Stimulated activated CD4-positive, alpha-beta T cell treated with anti-CD3 and anti-CD28 coated beads, Interleukin-1b, Interleukin-23, amount 100 ng/mL, for 4 hours (primary cell): ENCODE measurements at places on chromosomes 2 and 18.

DNA sequence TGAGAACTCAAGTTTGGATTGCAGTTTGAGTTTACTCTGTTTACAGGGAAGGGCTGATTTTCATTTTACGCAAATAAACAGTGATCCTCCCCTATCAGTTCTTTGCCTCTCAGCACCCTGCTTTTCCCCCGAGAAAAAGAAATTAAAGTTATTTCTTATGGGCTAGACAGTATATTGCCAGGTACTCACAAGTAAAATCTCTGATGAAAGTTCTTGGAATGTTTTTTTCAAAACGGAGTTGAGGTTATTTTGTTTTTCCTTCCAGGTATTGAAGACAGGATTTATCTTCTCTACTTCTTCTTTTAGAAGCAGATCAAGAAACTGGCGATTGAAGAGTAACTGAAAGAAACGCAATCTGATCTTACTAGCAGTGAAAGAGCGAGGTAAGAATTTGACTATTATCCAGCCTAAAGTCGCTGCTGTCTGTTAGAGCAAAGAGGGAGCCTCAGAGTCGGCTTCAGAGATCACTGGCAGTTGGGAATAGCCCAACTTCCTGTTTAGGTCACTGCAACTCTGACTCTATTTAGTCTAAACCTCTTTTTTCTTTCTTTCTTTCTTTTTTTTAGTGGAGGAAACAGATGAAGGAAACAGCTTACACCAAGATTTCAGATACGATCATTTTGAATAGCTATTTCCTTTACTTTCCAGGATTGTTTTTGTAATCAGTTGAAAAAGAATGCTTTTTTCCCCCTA, at the start of gene TFPI:
Gene TFPI, minus strand, starts transcription at position 425 of the 693 bp plus-strand sequence. CDS start 50,667 bp downstream, outside the sequence.
- DNase-seq, result no peak

GRCh38 chr2:168748461-168748860, 54.0 kb upstream of the NOSTRIN start:
- no peak for DNase-seq

DNA sequence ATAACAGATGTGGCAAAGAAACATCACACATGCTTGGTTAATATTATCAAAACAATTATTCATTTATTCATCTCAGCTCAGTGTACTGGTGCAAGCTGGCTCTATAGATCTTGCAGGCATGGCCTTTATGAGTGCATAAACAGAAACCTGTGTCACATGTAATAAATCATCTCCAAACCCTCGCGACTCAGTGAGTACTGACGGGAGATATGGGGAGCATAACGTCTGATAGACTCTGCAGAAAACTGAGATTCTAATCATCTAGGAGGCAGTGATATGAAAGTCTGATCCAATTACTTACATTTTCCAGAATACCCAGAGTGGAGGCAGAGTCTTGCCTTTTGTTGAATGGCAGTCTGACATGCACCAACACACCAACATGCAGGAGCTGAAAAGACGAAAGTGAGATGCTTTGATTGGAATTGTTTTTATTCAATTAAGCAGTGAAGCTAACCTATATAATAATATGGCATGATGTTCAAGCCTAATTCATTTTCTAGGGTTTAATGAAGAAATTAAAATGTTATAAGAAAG, 416.8 kb downstream of the RNF144A start:
- DNase-seq, result no peak

GRCh38 chr2:146541896-146542295, 1302.9 kb upstream of the ACVR2A start:
- no peak for DNase-seq

DNA sequence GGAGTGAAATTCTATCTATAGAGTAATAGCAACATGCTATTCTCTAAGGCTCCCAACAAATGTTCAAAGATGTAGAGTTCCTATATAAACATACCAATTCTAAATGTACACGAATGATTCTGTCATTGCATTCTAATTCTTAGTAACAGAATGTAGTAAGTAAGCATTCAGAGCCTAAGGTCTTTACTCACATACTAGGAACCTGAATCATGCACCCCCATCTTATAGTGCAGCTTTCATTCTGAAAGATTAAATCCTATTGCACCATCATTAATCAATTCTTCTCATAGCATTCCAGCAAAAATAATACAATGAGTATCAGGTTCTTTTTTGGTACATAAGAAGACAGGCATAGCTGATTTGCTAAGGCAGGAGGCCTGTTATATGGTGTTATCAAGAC, 230.0 kb downstream of the NCKAP5 start:
- no peak for DNase-seq

DNA sequence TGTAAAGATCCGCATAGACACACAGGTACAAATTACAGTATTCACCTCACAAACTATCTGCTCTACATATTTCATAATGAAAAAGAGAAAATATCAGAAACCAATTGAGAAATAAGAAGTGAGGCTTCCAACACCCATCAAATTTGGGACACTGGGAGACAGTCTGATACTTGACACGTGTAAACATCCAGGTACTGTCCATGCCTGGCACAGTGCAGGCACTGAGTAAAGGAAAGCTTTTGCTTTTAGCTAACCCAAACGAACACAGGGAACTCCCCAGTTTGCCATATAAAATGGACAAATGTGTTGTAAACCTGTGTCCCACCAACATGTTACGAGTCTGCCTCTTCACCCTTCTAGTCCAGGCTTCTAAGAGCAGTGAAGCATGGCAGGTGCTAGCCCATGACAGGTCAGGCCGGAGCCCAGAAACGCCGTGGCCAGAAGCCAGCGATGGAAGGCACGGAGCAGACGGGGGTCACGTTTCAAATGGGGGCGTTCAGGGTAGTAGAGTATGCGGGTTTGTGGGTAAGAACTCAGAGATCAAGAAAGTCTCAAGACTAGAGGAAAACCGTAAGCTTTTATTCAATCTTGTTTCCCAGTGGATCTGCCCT, 27.0 kb downstream of the CDH2 start:
- no peak for DNase-seq

DNA sequence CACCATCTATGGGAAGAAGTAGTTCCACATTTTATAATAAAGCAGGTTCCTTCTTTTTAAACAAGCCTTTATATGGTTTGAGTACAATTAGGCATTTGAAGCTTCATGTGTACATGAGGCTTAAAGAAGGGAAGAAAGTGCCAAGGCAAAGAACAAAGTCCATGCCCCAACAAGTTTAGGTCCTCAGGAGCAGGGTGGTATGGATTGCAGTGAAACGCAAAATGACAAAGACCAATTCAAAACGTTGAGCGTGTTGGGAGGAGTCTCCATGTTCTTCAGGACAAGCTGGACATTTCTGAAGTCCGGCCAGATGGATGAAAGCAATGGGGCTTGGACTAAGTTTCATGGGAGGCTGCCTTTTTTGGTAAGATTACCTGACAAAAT, 78.8 kb upstream of the FZD5 start:
- DNase-seq, result no peak

GRCh38 chr2:219783359-219783975, 156.0 kb downstream of the SLC4A3 start:
- DNase-seq, result no peak

- DNase-seq, result no peak
Measured at GRCh38 chr2:201618744-201619662, 24.3 kb downstream of the TMEM237 start.
